ENCODE measurements at places on chromosomes 11 and 22.

GRCh38 chr11:93736129-93736528 lies 5.2 kb downstream of the TAF1D start:
- no peak for DNase-seq

GRCh38 chr11:88202498-88202897 lies 27.3 kb upstream of the RAB38 start:
- no peak for DNase-seq

- DNase-seq: no peak
These were observed 658.5 kb downstream of the OPCML start for GRCh38 chr11:132873841-132874240.

DNA sequence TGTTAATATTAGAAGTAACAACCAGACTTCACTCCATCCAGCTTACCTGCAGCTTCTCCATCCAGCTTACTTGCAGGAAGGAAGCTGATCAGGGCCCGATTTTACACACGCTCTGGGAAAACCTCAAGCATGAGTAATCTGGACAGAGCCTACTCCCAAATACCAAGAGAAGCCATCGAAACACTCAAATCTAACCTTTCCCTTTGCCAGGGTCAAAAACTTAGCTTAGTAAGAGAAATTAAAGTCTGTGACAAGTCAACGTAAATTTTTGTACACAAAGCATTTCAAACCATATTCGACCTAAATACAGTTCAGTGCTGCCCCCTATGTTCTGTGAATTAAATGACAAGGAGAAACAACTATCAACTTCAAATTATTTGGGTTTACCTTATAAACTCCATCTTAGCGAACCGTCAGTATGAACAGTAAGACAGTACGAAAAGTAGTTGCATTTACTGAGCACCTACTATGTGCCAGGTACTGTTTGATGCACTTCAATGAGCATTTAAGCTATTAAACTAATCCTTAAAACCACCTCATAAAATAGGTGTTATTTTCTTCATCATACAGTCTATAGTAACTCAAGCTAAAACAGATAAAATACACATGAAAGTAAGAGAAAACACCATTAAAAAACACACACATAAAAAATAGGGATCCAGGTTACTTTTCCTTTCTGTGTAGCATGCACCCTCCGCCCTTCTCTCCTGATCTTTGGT lies 36.9 kb downstream of the ARFGAP3 start:
- peak; percentile 6 for DNase-seq

DNA sequence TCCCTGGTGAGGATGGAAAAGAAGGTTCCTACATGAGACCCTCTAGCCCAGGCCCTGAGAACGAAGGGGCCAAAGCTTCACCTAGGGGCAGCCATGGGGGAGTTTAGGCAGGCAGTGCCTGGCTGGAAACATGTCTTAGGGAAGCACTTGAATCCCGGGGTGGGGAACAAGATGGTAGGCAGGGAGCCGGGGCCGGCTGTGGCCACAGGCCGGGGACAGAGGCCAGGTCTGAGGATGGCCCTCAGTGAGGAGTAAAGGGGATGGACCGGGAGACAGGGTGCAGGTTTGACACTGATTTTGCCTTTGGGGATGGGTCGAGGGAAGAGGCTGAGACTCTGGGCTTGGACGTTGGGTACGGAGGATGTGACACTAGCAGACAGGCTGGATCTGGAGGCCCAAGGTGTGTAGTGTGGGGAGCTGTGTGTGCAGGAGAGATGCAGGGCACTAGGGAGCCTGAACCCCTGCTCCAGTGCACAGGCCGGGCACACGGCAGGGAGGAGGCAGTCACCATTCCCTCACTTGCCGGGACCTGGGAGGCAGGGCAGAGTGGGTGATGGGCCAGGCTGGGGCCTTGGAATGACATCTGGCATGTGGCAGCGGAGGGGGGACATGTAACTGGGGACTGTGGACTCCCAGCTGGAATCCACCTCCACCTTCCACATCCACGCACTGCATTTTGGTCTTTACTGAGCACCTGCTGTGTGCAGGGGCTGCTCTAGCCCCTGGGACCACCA lies 6.1 kb downstream of the RTN4R start:
- DNase-seq: no peak

- DNase-seq: no peak
These were observed 69.2 kb upstream of the PRR5 start for GRCh38 chr22:44632541-44633396.

DNA sequence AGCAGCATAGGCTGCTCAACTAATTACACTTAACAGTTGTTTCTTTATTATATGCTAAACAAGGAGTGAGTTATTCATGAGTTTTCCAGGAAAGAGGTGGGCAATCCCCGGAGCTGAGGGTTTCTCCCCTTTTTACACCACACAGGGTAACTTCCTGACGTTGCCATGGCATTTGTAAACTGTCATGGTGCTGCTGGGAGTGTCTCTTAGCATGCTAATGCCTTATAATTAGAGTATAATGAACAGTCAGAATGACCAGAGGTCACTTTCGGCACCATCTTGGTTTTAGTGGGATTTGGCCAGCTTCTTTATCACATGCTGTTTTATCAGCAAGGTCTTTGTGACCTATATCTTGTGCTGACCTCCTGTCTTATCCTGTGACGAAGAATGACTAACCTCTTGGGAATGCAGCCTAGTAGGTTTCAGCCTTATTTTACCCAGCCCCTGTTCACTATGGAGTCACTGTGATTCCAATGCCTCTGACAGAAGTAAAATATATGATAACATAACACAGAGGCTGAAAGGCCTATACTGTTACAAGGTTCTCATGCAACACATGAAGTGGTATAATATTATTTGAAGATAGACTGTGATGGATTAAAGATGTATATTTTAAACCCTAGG lies 41.3 kb upstream of the RDX start:
- DNase-seq: no peak

GRCh38 chr11:40178470-40178869 lies 1281.0 kb downstream of the LRRC4C start:
- no peak for DNase-seq

DNA sequence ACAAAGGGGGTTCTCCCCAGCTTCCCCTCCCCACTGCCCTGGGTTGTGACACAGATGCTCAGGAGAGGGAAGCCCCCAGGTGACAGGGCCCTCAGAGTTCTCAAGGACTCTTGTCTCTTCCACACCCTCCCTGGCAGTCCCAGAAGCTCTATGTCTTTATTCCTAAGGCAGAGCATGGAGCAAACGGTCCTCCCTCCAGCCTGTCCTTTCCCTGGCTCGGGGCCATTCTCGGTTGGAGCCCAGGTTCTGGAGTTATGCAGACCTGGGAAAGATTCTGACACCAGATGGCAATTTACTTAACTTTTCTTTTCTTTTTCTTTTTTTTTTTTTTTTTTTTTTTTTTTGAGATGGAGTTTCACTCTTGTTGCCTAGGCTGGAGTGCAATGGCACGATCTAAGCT lies 186.6 kb downstream of the CEP164 start:
- no peak for DNase-seq

GRCh38 chr22:18056161-18056666 lies 21.6 kb upstream of the PEX26 start:
- no peak for DNase-seq

- DNase-seq: no peak
These were observed 101.0 kb upstream of the PARVA start for GRCh38 chr11:12276356-12276755.

- no peak for DNase-seq
These were observed 173.5 kb downstream of the TRIM29 start for GRCh38 chr11:119964136-119965025.

DNA sequence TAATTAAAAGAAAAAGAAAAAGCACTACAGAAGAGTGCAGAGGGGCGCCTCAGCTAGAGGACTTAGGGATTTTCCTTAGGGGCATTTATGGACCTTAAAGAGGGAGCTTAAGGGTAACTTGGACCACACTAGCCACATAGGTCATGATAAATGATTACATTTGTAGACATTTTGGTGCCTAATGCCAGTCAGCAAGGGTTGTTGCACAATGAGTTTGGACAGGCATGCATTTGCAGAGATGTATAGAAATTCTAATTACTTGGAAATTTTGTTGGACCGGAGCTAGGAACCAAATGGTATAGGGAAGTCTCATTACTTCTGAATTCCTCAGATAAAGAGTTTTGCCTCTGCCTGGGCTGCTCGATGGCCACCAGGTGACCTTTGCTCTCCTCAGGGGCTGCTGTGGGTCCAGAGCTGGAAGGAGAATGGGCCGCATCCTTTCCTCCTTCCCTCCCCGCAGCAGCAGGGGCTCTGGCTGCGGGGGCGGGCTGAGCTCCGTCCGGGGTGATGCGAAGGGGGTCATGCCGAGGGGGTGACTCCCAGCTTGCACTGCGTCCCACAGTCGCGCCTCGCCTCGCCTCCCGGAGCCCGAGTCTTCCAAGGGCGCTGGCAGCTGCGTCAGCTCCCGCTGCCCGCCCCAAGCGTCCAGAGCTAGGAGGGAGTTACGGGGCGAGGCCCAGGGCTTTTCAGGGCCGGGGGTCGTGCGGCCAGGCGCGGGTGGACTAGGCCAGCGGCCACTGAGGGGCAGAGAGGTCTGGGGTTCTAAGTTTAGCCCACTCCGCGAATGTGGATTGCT lies 20.3 kb upstream of the MALAT1 start:
- DNase-seq: peak; percentile 71

DNA sequence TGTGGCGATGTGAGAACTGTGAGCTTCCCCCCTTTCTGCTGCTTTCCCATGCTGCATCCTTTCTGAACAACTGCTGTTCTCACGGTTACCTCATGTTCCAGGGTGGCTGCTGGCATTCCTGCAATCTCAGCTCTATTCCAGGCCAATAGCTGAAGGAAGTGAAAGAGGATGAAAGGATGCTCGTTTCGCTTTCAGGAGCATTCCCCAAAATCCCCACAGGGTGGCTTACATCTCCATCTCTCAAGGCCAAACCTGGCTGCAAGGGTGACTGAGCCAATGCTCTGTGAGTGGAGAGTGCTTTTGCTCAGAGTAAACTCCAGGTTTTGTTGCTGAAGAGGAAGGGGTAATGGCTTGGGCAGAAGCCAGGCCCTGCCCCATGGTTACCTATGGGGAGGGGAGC lies 848.2 kb downstream of the BRD1 start:
- DNase-seq: no peak

DNA sequence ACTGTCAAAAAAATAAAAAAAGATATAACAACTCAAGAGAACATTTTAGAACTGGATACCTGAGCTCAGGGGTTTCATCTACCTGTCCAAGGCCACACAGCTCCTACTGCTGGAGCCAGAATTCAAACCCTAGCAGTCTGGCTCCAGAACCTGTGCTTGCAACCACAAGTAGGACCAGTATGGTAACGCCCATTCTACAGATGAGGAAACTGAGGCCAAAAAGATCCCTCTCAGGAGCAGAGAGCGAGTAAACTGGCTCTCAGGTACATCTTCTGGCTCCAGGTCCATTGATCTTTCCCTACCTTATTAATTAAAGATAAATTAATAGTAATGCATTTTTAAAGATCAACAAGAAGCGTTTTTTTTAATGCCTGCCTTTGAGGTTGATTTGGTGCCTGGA lies 19.2 kb downstream of the P2RX3 start:
- DNase-seq: no peak

DNA sequence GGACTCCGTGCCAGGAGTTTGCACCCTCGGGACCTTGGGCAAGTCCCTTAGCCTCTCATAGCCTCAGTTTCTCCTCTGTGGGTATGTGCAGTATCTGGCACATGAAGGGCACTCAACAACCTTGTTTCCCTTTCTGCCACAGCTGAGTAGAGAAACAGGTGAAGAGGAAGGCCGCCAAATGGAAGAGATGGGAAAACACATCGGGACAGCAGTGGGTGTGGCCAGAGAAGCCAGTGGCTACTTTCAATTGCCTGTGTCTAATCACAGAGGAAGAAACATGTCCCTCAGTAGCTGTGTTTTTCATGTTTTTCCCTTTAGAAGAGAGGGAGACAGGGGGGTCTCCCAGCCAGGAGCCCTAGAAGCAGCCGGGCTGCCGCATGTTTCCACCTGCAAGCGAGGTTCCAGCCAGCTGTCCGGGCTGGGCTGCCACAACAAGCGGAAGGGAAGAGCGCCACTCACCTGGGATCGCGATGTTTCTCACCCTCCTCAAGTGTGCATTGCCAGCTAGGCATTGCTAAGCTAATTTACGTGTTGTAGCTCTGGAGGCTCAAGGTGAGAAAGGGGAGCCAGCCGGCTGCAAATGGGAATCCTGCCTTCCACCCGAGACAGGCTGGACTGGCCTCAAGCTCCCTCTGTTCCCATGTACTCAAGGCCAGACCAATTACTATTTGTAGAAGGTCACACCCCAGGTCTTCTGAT lies 16.7 kb downstream of the ASPHD2 start:
- no peak for DNase-seq

- no peak for DNase-seq
These were observed 181.1 kb upstream of the NECTIN1 start for GRCh38 chr11:119910051-119910450.

GRCh38 chr11:89498845-89499448 lies 7.8 kb upstream of the NOX4 start:
- no peak for DNase-seq

GRCh38 chr22:49930596-49931412 lies 12.4 kb downstream of the CRELD2 start:
- DNase-seq: no peak

GRCh38 chr22:25942856-25943411 lies 200.9 kb downstream of the MYO18B start:
- DNase-seq: peak; percentile 79

DNA sequence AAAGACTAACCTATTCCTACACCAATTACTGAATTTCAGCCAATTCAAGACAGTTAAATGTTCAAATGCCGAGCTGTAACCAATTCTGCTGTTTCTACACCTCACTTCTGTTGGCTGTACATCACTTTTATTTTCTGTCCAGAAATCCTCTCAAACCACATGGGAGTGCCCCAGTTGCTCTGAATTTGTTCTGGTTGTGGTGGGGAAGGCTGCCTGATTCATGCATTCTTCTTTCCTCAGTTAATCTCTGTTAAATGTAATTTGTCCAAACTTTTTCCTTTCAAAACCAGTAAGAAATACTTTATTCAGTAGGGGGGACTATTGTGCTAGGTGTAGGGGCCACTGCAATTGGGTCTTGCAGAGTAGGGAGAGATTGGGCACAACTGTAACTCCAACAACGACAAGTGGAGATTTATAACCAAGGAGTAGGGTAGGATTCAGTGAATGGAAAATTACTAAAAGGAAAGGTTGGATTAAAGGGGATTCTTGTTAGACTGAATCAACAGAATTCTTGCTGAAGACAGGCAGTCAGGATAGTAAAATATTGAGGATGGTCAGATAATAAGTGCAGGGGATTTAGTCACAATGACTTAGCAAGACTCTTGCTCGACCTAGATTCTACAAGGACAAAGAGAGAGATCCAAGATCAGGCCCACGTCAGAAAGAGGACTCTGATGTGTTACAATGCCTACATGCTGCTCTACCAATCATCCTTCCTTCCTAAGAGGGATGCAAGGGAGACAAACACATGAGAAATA lies 593.5 kb upstream of the FAT3 start:
- DNase-seq: no peak

GRCh38 chr22:44837481-44837880 lies 85.1 kb downstream of the ARHGAP8 start:
- no peak for DNase-seq

GRCh38 chr22:26564181-26564580 lies 25.8 kb downstream of the TPST2 start:
- no peak for DNase-seq

- no peak for DNase-seq
These were observed 98.6 kb upstream of the BLID start for GRCh38 chr11:122214567-122214966.
